Umbilical cord (tissue), 2 donors: ENCODE measurements at places on chromosomes 1 and 21. TPM values are rescaled to one million over a fixed set of nuclear protein-coding genes. Genes with fewer than 3 reads are reported as not detected.

GRCh38 chr1:247118946-247119446 lies 14.8 kb upstream of the ZNF669 start:
- peak; percentile 9 for DNase-seq

DNA sequence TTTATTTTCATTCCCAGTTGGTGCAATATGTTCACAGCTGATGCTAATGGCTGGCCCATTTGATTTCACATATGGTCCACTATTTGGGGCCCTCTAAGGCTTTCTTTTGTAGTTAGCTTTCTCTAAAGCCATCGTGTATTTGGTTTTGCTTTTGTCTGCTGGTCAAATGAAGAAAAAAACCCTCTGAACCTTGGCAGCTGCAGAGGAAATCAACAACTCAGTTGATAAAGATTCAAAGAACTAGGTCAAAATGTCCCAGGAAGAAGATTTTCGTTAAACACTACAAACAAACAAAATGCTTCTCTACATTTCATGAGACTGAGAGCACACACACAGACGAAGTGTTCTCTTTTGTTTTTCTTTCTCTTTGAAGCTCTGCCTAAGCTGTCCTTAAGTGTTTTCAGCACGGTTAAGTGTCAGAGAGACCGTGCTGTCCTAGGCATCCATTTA lies 655.0 kb downstream of the RWDD3 start:
- DNase-seq = peak; percentile 29

DNA sequence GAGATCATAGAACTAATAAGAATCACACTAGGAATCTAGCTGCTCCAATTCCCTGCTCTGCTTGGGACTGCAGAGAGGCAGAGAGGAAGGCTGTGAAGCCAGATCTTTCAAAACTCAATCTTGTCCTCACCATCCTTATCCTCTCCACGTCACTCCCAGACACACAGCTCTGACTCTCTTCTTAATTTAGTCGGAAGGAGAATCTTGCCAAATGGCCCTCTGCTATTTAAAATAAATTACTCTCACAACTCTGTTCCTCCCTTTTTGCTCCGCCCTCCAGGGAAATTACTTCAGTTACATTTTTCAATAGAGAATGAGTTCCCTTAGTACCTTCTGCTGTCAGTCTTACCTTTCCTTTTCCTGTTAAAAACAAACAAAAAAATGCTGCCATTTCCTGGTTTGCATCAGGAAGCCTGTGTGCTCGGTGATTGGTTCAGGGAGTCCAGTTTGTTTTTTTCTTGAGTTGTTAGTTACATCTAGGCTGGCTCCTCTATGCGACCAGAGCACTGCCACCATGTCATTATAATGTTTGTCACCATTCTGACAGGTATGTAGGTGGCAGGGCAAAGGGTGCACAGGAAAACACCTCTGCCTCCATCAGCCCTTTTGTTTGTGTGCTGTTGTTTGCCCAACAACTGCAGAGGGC lies 80.1 kb downstream of the FCRL5 start:
- no peak for DNase-seq

- no peak for DNase-seq
Observed at GRCh38 chr1:79373481-79374125, 367.1 kb upstream of the ADGRL4 start.

DNA sequence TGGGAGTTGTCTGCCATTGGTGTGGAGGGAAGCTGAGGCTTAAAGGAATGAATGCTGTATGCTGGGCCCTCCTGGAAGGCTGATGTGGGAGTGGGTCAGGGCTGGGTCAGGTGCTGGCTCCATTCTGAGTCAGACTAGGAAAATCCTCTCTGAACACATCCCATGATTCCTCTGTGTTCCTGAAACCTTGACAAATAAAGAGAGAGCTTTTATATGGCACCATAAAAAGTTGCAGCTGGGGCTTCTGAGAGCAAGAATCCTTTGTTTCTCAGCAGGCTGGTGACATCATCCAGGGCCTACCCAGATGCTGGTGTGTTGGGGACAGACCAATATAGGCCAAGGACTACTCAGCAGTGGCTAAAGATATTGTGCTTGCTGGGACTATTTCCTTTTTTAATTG lies 27.8 kb upstream of the NFASC start:
- no peak for DNase-seq

- no peak for DNase-seq
Observed at GRCh38 chr1:177441281-177441680, 270.5 kb downstream of the BRINP2 start.

GRCh38 chr1:86788300-86789206 lies 84.2 kb downstream of the SH3GLB1 start:
- DNase-seq = peak; percentile 74

DNA sequence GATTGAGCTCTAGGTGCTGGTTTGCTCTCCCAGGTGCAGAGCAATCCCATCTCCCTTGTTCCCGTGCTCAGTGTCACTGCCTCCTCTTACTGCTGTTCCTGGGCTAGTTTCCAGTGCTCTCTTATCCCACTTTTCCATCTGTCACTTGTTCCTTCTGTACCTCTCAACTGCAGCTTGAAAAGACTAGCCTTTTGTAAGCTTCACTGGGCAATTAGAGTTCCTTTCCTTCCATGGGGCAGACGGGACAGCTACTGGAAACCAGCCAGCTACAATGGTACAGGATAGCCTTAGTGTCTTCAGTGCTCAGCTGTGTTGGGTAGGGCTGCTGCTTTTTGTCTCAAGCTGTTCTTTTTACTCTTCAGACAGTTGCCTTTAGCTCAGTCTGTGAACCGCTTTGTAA lies 31.6 kb downstream of the AGT start:
- no peak for DNase-seq

DNA sequence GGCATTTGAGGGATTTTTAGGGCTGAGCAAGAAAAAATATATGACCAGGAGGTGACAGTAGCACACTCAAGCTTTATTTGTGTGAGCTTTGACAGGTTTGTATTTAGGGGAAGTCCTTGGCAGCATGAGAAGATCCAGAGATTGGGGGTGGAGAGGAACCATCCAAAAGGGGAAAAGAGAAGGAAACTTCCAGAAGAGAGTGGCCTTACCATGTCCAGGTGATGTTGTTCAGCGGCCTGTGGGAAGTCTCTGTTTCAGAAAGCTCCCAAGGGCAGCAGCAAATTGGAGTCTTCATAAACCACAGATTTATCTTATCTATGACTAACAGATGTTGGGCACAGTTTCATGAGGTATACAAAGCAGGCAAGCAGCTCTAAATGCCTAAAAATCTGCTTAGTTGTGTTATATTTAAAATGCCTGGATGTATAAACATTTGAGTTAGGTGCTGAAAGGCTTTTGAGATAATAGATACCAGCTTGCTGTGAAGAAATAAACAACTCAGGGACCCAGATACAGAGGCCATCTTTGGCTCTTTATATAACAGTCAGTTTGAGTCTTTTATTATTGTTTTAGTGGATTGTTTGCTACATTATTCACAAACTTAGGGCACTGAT lies 21.2 kb upstream of the ADAR start:
- DNase-seq = peak; percentile 14

- peak; percentile 62 for DNase-seq
Observed at GRCh38 chr1:160260406-160261382, 1.7 kb downstream of the DCAF8 start.

- DNase-seq = no peak
Observed at GRCh38 chr21:37389456-37389855, 22.9 kb downstream of the DYRK1A start.

HSPA6 gene
- total RNA-seq = 4.3 TPM

- DNase-seq = no peak
Observed at GRCh38 chr1:217004776-217005436, 281.7 kb upstream of the ESRRG start.

GRCh38 chr1:203083463-203083921 lies 2.3 kb downstream of the MYOG start:
- DNase-seq = no peak

DNA sequence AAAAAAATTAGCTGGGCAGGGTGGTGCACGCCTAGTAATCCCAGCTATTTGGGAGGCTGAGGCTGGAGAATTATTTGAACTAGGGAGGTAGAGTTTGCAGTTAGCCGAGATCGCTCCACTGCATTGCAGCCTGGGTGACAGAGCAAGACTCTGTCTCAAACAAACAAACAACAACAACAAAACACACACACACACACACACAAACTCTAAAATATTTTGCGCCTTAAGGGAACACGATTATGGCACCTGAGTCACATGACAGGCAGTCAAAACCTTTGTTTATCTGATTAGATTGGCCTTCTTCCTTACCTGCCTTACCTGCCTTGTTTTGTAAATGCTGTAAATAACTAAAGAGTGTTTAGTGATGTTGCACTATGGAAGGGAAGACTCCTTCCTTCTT lies 20.6 kb upstream of the WNT2B start:
- DNase-seq = no peak

- peak; percentile 82 for DNase-seq
Observed at GRCh38 chr1:246001142-246001836, 505.8 kb downstream of the SMYD3 start.

- no peak for DNase-seq
Observed at GRCh38 chr1:163701783-163702374, 380.1 kb downstream of the NUF2 start.

DNA sequence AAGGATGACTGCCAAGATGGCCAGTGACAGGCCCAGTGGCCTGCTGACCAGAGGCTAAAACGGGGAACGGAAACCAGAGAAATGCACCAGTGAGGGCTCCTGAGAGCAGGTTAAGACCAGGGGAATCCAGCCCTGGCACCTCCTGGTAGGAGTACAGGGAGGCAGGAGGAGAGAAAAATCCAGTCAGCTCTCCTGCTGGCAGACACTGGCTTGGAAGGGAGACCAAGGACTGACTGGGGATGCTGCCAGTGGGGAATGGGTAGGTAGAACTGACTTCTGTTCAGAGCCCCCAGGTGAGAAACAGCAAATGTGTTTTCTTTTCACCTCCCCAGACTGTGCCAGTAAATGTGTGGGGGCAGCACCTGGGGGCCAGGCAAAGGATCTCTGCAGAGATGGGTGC lies 27.7 kb upstream of the CRNN start:
- no peak for DNase-seq

- DNase-seq = peak; percentile 38
Observed at GRCh38 chr1:179026813-179027669, 1.3 kb downstream of the FAM20B start.

SPRR3 gene
- 8.7 TPM for total RNA-seq

- DNase-seq = no peak
Observed at GRCh38 chr1:5009376-5010065, 355.1 kb downstream of the AJAP1 start.

CD5L gene
- not detected for total RNA-seq

SAMD11 gene
- total RNA-seq = 11.1 TPM

DNA sequence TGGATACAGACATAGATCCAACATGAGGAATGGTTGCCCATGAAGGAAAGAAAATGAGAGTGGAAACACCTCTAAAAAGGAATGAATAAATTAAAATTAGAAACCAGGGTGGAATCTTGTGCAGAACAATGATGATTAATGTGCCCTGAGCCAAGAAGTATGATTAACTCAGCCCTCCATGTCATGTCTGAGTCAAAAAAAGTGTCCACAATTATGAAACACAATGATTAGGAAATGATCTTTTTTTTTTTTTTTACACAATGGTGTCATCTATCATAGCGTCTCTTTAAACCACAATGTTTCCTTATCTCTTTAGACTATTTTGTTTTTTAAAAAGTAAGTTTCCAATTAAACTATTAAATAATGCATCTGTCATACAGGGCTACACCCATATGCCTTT lies 78.9 kb upstream of the RAB4A start:
- no peak for DNase-seq

OLIG2 gene
- total RNA-seq = not detected

EXOC8 gene
- total RNA-seq = 13.7 TPM

FOXE3 gene
- not detected for total RNA-seq

DNA sequence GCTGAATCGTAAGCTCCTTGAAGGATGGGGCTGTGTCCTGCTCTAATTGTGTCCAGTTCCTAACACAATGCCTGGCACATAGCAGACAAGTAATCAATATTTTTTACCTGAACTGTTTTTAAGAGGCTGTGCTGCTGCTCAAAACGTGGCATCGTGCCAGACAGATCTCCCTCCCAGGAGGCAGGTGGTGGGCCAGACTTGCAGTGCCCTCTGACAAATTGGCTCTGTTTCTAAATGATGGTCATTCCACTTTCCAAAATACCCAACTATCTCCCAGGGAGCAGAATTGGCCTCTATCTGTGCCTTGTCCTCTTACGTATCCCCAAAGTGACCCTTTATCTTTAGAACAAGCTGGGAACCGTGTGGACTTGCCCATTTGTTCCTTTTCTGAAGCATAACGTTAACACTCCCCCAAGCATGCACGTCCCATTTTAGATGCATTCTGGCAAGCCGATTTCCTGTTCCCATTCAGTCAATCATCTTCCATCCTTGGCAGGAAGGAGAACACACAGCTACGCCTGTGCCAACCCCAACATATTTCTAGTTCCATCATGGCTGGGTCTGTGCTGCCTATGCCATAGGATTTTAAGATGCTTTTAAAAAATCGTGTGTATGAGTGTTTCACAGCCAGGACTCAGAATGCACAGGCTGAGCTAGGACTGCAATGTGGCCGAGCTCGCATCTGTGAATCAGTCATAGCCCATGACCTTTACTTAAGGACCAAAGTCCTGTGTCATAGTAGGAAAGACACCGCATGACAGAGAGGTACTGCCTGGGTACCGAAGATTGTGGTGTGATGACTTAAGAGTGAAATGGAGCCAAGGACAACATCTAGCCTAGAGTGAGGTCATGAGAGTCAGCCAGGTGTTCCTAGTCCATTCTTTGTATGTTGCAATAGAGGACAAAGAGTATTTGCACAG lies 408.6 kb downstream of the PRDM2 start:
- no peak for DNase-seq

DNA sequence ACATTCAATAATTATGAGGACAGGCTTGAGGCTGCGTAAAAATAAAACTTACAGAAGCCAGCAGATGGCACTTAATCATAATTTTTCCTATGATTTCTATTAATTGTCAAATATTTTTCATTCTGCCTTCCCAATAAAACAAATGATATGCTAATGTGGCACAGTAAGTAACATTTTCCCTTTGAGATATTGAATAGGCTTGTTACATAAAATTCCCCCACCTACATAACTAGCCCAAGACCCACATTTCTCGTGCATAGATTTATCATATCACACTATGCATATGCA lies 55.4 kb upstream of the PTGFRN start:
- peak; percentile 23 for DNase-seq

PLPPR4 gene
- total RNA-seq = 9.9 TPM

- DNase-seq = no peak
Observed at GRCh38 chr1:14332158-14332557, 266.3 kb upstream of the KAZN start.

DNA sequence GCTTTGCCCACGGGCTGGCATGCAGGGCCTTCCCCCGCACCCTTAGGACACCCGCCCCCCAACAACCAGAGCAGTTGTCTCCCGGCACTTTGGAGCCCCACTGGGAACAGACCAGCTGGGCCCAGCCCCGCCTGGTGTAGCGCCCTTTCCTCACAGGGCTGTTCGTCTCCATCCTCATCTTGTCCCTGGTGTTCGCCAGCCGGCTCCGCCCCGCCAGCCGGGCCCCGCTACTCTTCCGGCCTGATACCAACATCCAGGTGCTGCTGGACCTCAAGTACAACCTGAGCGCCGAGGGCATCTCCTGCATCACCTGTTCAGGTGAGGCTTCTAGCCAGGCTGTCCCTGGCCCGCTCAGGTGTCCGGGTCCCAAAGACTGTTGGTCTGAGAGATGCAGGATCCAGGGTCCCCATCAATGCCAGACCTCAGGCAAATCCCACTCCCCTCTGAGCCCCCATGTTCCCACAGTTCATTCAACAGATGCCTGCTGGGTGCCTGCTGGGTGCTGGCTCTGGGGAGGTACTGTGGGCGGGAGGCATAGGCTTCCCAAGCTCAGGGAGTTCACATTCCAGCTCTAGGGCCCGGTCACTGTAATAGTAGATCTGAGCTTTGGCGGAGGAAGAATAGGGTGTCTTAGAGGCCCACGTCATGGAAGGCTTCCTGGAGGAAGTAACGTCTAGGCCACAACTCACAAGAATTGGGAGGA lies 41.7 kb downstream of the DISP3 start:
- DNase-seq = no peak

TMEM79 gene
- 3.4 TPM for total RNA-seq

CLCA2 gene
- total RNA-seq = 11.3 TPM
